ENCODE measurements at places on chromosomes 16 and 17.

DNA sequence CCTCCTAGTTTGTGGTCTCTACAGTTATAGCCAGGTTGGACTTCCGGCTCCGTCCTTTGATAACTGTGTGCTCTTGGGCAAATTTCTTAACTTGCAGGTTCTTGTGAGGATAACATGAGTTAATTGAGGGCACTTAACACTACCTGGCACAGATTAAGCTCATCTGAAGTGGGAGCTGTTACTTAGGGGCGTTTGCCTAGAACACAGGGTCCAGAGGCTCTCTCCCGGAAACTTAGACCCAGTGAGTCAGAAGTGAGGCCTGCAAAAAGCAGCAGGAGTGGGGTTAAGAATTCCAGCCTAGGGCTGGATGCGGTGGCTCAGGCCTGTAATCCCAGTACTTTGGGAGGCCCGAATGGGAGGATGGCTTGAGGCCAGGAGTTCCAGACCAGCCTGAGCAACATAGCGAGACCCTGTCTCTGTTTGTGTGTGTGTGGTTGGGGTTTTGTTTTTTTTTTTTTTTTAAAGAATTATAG, 1.4 kb downstream of the MVP start:
- peak; percentile 58 for DNase-seq

- no peak for DNase-seq
These were observed 133.0 kb upstream of the GSE1 start for GRCh38 chr16:85479972-85480726.

- no peak for DNase-seq
These were observed 9.8 kb upstream of the PLK1 start for GRCh38 chr16:23668873-23669272.

- DNase-seq: no peak
These were observed 4.7 kb upstream of the FAAP100 start for GRCh38 chr17:81556863-81557262.

DNA sequence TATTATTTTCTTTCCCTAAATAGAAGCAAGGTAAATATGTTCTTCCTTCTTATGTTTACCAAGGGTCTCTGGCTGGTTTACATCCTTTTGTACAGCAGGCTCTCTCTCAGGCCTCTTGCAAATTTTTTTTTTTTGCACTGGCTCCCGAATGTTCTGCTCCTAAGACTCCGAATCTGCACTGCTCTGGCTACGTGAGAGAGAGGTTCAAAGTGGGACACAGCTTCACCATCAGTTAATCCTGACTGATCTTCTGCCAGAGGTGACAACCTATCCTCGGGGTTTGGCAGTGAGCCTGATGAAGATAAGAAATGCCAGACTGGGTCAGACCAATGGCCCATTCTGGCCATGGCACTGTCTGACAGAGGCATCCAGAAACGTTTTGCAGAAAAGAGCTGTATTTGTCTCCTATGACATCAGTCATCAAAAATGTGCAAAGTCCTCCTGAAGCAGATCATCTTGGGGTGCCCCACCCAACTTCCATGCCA, 136.9 kb downstream of the GRIN2A start:
- no peak for DNase-seq

- peak; percentile 61 for DNase-seq
These were observed 63.7 kb downstream of the SPAG9 start for GRCh38 chr17:51056813-51057510.

- DNase-seq: no peak
These were observed 18.4 kb downstream of the TOX3 start for GRCh38 chr16:52528393-52529065.

DNA sequence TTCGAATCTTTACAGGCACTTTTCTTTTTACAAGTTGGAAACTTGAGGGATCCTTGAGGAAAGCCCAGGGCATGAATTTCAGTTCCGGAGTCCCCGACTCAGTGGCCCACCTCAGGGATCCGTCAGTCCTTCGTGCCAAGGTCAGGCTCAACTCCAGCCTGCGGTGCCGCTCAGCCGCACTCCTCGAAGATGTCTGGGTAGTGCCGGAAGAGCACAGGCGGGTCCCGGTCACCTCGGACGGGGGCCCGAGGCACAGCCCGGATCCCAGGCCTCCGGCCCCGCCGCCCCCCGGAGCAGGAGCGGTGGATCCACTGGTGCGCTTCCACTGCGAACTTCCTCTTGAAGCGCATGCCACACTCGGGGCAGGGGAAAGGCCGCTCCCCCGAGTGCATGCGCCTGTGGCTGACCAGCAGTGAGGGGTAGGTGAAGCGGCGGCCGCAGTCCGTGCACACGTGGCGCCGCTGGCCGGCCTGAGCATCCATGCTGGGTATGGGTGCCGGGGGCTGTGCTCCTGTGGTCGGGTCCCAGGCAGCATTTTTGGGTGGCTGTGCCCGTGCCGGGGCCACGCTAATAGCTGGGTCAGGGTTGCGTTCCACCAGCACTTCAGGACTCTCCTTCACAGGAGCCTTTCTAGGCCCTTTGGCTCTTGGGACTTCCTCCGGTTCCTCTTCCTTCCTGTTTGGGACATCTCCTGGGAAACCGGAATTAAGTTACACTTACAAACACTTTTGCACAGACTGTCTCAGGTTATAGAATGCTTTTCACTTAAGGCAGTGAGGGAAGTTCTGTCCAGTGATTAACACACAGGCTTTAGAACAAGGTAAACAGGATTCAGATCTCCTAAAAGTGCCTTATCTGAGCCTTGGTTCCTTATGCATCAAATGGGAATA, 1.5 kb downstream of the ZNF688 start:
- DNase-seq: no peak

DNA sequence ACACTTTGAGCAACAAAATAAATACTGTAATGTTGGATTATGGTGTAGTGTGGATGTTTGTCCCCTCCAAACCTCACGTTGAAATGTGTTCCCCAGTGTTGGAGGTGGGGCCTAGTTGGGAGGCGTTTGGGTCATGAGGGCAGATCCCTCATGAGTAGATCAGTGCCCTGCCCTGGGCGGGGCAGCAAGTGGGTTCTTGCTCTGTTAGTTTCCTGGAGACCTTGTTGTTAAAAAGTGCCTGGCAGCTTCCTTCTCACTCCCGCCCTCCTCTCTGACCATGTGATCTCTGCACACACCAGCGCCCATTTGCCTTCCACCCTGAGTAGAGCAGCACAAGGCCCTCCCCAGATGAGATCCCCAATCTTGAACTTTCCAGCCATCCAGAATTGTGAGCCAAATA, 67.7 kb downstream of the MPRIP start:
- DNase-seq: no peak

DNA sequence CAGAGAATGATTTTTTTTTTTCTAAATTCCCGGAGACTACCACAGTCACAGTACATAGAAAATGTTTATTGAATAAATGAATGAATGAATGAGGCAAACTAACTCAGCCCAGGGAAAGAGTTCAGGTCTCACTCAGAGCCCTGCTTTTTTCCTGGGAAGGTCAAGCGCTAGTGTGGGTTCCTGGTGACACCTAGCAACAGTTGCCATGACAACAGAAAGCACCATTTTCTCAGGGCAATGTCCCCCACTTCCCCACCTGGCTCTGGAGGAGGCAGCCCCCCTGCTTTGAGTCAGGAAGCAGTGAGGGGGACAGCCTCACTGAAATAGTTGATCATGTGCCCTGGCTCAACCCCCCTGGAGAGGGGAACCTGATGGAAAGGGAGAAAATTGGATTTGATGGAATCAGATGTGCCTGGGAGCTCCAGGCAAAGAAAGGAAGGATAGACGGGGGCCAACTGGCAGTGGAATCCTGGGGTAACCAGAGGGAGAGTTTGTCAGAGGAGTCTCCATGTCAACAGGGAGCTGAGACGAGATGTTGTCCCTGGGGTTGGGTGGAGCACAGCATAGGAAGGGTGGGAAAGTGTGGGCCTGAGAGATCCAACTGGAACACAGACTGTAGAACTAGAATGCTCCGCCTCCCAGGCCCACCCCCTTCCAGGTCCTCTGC, 242.2 kb upstream of the CCL2 start:
- no peak for DNase-seq

- no peak for DNase-seq
These were observed 238.6 kb upstream of the GSE1 start for GRCh38 chr16:85374571-85374872.

DNA sequence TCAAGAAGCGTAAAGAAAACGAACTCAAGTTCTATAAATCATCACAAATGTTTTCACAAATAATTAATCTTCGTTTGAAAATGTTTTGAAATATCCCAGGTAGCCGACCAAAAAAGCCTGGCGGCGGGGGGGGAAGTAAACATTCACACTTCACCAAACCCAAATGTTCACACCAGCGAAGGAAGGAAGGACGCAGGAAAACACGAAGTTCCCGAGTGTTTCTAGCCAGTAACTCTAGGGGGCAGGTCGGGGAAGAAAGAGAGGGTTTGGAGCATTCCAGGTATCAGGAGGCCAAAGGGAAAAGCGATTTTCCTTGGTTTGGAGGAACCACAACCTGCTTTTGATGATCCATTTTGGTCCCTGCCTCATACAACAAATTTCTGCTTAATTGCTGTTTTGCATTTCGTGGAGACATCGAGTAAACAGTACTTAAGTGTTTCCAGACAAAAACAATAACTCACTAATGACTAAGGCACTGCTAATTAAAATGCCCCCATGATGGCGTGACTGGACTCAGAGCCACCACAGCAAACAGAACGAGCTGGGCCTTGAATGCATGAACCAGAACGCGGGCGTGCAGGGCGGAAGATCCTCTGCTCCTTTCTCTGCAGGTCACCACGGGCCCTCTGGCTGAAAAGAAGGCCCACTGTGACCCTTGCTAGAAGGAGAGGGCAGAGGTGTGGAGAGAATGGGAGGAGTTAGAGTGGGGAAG, 16.6 kb downstream of the ZFHX3 start:
- DNase-seq: no peak
